ENCODE measurements at places on chromosomes 13 and 19.

DNA sequence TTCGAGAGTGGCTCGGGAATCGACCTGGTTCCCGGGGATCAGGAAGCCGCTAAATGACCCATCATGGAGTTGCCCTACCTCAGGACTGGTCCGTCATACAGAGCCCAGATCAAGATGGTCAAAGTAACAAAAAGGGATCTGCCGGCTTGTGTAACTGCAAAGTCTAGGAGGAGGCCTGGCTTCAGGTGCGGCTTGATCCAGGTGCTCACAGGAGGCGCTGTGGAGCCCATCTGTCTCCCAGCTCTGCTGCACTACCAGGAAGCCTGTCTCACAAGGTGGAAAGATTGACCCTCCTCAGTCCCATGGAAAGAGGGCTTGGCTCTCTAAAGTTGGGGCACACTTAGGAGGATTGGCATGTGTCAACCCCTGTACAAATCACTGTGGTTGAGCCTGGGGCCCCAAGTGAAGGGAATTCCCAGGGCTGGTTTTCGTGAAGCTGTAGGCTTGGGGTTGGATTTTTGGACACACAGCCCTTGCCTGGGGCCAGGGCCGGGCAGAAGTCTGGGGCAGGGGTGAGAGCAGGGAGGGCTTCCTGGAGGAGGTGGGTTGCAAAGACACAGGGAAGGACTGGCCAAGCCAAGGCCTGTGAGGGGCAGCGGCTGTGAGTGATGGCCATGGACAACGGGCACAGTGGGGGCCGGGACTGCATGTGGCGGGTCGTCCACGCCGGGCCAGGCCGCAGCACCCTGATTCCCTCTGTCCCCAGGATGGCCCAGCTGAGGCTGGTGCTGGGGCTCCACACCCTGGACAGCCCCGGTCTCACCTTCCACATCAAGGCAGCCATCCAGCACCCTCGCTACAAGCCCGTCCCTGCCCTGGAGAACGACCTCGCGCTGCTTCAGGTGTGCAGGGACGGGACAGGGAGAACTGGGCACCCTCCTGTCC is 4.2 kb downstream of the GZMM start:
- DNase-seq, result no peak

DNA sequence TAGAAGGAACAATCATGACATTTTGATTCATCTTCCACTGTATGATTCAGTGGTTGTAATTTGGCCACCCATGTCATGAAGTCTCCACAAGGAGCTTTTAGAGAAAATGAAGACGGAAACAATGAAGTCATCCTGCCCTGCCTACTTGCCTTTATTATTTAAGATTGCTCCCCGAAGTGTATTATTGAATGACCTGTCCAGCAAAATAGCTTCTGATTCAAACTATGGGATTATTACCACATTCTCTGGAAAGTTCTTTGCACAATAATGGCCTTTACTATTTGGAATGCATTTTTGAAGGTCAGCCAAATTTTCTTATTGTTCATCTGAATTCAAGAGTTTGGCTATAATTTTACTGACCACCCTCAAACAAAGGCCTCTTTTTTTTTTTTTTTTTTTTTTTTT is 77.8 kb upstream of the RFC3 start:
- DNase-seq, result no peak

DNA sequence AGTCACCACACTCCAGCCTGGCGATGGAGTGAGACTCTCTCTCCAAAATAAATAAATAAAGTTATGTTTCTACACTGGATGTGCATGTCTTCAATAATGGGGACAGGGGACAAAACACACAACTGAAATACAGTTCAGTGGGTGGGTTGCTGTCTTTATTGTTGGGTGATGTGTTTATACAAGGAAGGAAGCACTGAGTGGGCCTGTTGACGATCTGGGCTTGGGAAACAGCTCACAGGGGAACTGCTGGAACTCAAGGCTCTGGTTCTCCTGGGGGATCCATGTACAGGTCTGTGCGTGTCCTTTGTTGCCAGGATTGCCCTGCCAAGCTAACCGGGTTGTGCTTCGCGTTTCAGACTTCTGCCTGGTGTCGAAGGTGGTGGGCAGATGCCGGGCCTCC is 18.9 kb downstream of the SPINT2 start:
- no peak for DNase-seq

- no peak for DNase-seq
Observed at GRCh38 chr13:45537516-45537915, 72.8 kb downstream of the COG3 start.

DNA sequence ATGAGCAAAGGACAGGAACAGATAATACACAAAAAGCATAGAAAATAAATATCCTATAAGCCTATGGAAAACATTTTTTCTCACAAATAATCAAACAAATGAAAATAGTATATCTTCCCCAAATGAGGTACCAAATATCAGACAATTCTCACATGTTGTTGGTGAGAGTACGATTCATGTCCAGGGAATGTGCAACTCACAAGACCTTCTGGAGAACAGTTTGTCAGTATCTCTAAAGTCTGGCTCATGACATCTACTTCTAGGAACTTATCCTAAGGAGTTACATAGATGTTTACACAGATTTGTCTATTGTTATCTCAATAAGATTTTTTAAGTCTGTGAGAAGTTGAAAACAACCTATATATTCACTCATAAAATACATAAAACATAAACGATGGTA is 80.3 kb upstream of the ARHGEF7 start:
- DNase-seq, result peak; percentile 43

- DNase-seq, result no peak
Observed at GRCh38 chr19:23470873-23471545, 75.7 kb upstream of the ZNF91 start.

DNA sequence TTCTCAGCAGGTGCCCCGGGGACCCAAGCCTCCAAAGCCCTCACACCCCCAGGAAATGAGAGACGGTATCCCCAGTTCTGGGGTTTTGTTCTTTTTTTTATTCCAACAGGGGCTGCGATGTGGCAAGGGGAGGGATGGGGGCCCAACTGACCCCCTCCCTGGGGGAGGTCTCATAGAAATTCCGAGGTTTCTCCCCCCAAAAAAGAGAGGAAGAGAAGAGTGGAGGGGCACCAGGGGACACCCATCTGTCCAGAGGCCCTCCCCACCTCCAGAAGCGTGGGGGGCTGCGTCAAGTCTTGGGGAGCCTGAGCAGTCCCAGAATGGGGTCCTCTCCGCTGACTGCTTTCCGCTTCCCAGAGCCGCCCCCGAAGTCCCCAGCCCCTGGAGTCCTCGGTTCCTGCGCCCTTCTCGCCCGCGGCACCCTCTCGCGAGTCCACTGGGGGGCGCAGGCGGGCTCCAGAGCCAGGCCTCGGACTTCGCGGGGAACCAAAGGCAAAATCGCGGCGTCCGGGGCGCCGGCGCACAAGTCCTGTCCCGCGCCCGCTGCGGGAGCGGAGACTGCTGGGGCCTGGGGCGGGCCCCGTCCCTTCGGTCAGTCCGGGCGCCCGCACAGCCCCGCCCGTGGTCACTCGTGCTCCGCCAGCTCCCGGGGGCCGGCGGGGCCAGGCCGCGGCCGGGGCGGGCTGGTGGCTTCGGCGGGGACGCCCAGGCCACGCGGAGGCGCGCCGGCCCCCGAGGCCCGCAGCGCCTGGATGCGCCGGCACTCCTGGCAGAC is 4.4 kb upstream of the ATP1A3 start:
- DNase-seq, result peak; percentile 71

DNA sequence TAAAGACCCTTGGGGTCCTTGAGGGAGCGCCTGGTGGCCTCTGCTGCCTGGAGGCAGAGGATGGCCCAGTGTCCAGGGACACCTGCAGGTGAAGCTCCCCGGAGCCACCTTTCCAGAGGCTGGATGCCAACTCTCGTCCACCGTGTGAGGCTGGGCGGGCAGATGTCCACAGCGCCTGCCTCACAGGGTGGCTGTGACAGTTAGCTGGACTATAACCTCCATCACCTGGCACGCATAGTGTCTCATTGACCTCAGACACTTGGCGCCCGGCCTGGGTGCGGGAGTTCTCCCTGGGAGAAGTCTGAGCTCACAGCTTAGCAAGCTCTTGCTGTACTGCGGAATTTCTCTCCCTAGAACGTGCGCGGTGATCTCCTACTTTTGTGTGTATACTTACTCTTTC is 9.8 kb downstream of the BICRA start:
- no peak for DNase-seq

GRCh38 chr13:39616087-39616694 is 13.2 kb upstream of the LHFPL6 start:
- DNase-seq, result peak; percentile 65

GRCh38 chr19:56076498-56076897 is 44.6 kb downstream of the ZNF787 start:
- peak; percentile 74 for DNase-seq

- DNase-seq, result no peak
Observed at GRCh38 chr19:4619668-4620294, 19.5 kb upstream of the TNFAIP8L1 start.

All from hepatic stellate cell (primary cell).